Dermis blood vessel endothelial cell (primary cell): ENCODE measurements at places on chromosomes 13 and 19. TPM values are rescaled to one million over a fixed set of nuclear protein-coding genes. Genes with fewer than 3 reads are reported as not detected.

The DAND5 gene
- 0.09 and 0.17 TPM in 2 replicates for total RNA-seq

The OLFM4 gene
- total RNA-seq = 0.17 and 0.28 TPM in 2 replicates

The CASP14 gene
- total RNA-seq = not detected in 2 replicates

The ZNF177 gene
- 1.4 and 3.1 TPM in 2 replicates for total RNA-seq

The RUBCNL gene
- under 0.01 and 0.05 TPM in 2 replicates for total RNA-seq

The FCHO1 gene
- 0.51 and 0.56 TPM in 2 replicates for total RNA-seq

The PPP1R13L gene
- 10.9 and 21.0 TPM in 2 replicates for total RNA-seq

The KCNN1 gene
- total RNA-seq = under 0.01 and 0.42 TPM in 2 replicates

The SLC15A1 gene
- total RNA-seq = 0.05 TPM in 1 of 2 replicates, not detected in the other

The ZNF77 gene
- total RNA-seq = 6.4 and 7.8 TPM in 2 replicates

The KLF2 gene
- total RNA-seq = 4.4 and 5.1 TPM in 2 replicates

The ZNF491 gene
- 1.5 and 1.6 TPM in 2 replicates for total RNA-seq

The PLIN4 gene
- 1.1 and 1.5 TPM in 2 replicates for total RNA-seq

The NDUFA13 gene
- 95.3 and 191 TPM in 2 replicates for total RNA-seq

The PSPN gene
- total RNA-seq = 0.85 and 1.1 TPM in 2 replicates

DNA sequence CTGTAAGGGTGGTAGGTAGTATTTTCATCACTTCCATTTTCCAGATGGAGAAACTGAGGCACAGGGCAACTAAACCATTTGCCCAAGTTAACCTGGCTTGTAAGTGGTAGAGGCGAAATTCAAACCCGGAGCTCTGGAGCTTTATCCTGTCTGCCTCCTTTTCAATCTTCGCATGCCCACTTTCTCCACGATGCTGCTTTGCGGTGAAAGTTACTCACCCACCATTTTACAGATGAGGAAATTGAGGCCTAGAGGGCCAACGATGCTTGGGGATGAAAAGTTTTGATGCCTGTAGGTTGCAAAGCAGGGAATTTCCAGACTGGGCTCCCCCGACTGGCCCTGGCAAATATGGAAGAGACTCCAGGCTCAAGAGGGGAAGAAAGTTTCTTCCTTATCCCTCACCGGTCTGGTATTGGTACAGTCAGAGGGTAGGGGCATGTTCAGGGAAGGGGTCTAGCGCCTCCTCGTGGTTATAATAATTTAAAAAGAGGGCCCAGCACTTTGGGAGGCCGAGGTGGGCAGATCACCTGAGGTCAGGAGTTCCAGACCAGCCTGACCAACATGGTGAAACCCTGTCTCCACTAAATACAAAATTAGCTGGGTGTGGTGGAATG, 1.9 kb upstream of the SH2D3A start:
- peak; percentile 50 for DNase-seq

GRCh38 chr19:35330475-35330874, 1.5 kb downstream of the CD22 start:
- no peak for DNase-seq

- peak; percentile 46 for DNase-seq
Measured at GRCh38 chr13:97574926-97575325, 141.0 kb downstream of the RAP2A start.

- DNase-seq = no peak
Measured at GRCh38 chr19:46603195-46603637, 2.1 kb downstream of the CALM3 start.

DNA sequence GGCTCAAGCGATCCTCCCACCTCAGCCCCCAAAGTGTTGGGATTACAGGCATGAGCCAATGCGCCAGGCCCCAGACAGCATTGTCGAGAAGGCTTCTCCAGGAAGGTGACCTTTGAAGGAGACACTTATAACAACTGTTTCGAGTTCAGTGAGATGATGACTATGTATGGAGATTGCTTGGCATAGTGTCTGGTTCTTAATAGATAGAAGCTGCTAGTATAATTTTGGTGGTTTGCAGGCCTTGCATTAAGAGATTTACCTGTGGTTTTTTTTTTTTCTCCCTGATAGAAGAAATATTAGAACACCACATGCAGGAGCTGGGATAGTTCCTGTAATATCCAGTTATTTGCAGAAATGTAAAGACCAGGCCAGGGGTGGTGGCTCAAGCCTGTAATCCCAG, 3.7 kb downstream of the MARCHF2 start:
- DNase-seq = no peak

GRCh38 chr19:11504502-11505031, 1.1 kb downstream of the ZNF653 start:
- DNase-seq = peak; percentile 7

GRCh38 chr13:49532593-49532992, 36.8 kb downstream of the PHF11 start:
- no peak for DNase-seq

DNA sequence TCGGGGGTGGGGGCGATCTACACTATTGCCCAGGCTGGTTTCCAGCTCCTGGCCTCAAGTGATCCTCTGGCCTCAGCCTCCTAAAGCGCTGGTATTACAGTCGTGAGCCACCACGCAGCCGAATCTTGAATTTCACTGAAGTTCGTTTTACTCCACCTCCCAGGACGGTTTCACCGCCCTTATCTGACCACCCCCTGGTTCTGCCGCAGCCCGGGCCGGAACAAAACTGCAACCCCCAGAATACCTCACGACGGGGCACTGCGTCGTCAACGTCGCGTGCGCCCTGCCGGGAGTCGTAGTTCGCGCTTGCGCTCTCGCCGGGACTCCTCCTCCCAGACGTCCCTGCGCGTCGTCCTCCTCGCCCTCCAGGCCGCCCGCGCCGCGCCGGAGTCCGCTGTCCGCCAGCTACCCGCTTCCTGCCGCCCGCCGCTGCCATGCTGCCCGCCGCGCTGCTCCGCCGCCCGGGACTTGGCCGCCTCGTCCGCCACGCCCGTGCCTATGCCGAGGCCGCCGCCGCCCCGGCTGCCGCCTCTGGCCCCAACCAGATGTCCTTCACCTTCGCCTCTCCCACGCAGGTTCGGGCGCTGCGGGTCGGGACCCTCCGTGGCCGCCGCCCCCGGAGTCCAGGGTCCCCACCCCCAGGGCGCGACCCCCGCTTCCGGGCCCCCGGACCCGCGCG, at the start of gene ATP5F1D:
Gene ATP5F1D, plus strand, starts transcription at position 335 of the 679 bp plus-strand sequence. Its CDS starts 100 bp downstream, at position 435.
- peak; percentile 96 for DNase-seq

GRCh38 chr19:8578642-8579265, 1.5 kb upstream of the MYO1F start:
- DNase-seq = peak; percentile 80

GRCh38 chr19:14476673-14477401, 1.7 kb upstream of the PTGER1 start:
- DNase-seq = no peak

DNA sequence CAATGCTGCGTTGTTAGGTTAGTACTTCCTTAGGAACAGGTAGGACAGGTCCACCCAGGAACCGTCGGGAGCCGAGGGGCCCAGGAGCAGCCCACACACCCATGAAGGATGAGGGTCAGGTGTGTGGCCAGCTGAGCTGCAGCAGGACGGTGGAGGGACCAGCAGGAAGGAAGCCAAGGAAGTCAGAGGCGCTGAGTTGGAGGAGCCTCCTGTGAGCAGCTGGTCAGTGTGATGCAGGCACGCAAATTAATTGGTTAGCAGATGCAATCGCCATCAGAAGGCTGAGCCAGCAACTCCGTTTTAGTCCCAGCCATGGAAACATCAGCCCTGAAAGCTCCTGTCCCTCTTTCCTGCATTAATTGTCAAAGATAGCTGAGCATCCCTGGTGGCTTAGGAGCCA, 114.9 kb upstream of the SOX1 start:
- no peak for DNase-seq

DNA sequence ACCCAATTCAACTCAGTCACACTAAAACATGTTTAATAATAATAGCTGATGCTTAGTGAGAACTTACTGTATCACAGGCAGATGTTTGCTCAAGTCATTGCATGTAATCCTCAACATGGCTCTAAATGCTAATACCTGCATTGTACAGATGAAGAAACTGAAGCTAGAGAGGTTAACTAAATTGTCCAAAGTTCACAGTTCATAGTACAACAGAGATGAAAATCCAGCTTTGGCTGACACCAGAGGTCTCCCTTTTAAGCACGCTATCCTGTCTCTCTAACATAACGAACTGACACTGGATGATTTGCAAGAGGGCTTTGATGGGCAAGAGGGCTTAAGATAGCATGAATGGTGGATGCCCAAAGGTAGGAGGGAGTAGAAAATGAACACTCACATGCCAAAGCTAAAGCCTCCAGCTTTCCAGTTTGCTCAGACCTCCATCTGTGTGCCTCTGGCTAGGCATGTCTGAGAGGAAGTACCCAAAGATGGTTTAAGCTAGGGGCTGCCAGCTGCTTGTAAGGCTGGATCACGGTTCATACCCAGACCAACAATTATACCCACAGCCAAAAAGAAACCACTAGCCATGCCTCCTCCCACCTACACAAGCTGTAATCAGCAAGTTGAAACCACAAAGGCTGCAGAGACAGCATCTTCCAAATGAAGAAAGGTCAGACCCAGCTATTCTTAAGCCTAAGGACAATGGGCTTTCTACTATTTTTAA, 196.9 kb upstream of the UBL3 start:
- no peak for DNase-seq

GRCh38 chr19:16814526-16815100, 14.6 kb upstream of the SIN3B start:
- peak; percentile 26 for DNase-seq

DNA sequence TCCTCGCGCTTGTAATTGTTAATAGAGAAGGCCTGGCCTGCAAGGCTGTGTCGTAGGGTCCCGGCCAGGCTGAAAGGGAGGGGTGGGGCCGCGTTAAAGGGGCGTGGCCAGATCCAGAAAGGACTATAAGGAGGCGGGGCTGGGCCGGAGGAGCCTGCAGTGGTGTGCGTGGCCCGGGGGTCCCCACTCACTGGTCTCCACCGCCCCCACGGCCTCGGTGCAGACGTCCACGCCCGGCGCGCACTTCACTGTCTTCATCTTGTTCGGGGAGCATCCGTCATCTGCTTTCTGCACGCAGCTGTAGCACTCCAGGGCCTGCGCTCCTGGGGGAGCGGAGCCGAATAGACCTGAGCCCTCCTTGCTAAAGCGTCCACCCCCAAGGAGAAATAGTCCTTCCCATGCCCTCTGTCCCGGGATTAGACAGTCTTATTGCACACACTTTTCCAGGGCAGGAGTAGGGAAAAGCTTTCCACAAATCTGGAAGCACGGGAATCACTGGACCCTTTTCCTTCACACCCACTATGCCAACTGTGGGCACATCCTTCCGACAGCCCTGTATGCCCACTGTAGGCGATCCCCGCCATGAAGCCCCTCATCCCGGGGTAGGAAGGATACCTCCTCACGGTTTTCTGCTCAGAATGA, 1.2 kb downstream of the LYPD3 start:
- no peak for DNase-seq

- DNase-seq = no peak
Measured at GRCh38 chr19:30888937-30889336, 460.3 kb downstream of the TSHZ3 start.

DNA sequence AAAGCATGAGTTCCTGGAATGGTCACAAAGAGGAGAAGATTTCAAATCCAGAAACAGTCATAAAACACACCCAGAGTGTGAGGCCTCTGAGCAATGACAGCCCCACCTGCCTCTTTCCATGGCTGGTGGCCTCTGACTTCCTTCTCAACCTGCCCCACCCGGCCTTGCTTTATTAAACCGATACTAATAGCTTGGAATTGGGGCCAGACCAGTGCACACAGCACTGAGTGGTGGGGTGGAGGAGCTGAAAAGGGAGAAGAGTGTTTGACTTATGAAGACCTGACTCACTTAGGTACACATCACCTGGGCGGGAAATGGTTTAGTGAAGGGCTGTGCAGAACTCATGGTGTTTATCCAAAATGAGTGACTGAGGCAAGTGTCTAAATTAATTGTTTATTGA, 20.7 kb upstream of the CEACAM6 start:
- no peak for DNase-seq

- DNase-seq = no peak
Measured at GRCh38 chr13:54226876-54227275, 1198.3 kb downstream of the OLFM4 start.

- no peak for DNase-seq
Measured at GRCh38 chr19:947707-948539, 22.1 kb downstream of the ARID3A start.

- no peak for DNase-seq
Measured at GRCh38 chr19:17184371-17184841, 30.8 kb upstream of the USE1 start.

DNA sequence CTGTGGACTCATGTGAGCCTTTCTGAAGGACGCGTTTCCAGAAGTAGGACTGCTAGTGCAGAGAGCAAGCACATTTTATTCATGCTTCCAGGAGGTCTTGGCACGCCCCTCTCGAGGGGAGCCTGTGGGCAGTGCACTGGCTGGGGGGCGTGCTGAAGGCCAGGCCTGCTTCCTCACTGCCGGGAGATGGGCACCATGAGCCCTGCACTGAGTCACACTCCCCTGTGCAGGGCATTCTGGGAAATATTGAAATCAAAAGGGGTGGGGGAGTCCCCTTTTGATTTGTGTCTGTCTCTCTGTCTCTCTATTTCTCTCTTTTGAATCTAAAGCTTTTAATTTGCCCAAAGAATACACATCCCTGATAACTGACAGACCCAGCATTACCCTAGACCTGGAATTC, 34.0 kb downstream of the DPF1 start:
- DNase-seq = no peak

DNA sequence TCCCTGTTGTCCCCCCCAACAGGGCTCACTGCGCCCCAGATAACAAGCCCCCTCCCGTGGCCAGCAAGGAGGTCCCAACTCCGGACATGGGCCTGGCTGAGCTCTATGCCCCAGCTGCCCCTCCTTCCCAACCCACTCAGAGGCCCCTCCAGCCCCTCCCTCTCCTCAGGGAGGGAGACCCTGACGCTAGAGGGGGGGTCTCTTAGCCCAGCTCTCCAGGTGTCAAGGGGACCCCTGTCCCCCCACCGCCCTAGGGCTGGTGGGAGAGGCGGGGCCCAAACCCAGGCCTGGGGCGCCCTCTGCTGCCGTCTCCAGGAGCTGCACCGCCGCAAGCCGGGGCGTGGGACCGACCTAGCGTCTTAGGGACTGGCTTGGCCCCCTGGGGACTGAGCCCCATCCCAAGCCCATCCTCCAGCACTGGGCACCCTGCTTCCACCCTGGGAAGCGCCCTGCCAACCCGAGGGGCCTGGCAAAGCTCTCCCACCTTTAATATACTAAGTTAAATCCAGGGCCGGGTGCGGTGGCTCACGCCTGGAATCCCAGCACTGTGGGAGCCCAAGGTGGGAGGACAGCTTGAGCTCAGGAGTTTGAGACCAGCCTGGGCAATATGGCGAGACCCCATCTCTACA, 1.4 kb downstream of the GRIN3B start:
- peak; percentile 63 for DNase-seq

- DNase-seq = no peak
Measured at GRCh38 chr13:67330149-67330548, 100.0 kb upstream of the PCDH9 start.

GRCh38 chr13:107811233-107812013, 403.9 kb downstream of the LIG4 start:
- no peak for DNase-seq

- peak; percentile 92 for DNase-seq
Measured at GRCh38 chr19:16338470-16339360, 14.1 kb downstream of the KLF2 start.
